T-helper 9 cell (primary cell): ENCODE measurements at places on chromosomes 2 and 18.

- no peak for DNase-seq
Observed at GRCh38 chr2:237631801-237632585, 4.6 kb downstream of the LRRFIP1 start.

DNA sequence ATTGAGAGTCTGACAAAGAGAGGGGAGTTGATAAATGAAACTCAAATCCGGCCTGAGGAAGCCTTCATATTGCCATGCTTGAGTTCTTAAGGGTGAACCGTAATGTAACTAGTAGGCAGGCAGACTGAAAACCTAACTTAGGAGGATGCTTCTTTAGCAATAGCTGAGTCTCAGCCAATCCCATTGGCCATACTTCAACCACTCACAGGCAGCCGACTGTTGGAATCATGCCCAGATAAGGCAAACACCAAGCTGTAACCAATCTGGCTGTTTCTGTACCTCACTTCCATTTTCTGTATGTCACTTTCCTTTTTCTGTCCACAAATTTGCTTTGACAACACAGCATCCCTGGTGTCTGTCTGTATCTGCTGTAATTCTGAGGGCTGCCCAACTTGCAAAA is 39.5 kb downstream of the TPRKB start:
- DNase-seq: no peak

DNA sequence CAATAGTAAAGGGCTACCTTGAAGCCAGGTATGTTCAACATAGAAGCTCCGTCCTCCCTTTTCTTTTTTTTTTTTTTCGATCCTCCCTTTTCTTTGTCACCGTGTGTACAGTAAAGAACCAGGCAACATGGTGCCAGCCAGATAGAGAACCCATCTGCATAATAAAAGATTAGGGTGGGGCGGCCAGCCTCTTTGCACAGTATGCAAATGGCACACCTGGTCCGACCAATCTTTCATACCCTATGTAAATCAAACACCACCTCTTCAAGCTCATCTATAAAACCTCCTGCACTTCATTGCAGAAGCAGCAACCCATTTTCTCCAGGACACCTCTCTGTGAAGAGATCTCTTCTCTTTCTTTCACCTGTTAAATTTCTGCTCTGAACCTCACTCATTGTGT is 7.3 kb upstream of the WDR33 start:
- no peak for DNase-seq

- DNase-seq: no peak
Observed at GRCh38 chr2:50118905-50119702, 912.8 kb downstream of the NRXN1 start.

DNA sequence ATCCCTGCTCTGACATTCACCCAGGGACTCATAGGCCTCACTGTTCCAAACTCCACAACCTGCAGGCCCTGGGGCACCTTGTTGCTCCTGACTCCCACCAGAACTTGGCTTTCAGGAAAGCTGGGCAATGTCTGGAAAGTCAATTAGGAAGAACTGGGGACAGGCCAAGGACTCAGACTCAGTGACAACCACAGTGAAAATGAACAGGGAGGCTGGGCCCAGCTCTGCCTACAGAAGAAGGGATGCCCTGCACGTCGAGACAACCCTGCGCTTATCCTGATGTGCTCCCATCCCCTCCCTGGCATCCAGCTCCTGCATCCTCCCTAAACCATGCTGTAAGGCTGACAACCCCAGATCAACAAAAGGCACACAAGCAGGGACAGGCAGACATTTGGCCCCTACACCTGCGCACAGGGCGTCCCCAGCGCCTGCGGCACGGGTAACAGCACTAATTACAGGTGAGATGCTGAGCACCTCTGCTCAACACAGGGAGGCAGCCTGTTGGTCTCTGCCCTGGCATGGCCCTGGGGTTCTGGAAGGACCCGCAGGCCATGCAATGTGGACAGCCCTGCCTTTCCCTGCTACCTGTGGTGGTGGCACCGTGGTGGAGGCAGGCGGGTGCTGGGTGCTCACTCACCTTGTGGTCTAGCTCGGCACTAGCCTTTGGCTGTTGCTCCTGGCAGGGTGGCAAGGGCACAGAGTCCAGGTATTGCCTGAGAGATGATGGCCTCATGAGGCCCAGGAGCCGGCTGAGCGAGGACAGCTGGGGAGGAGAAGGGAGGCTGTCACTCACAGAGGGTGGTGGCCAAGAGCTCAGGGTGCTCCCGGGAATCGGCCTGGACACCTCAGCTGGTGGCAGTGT is 23.6 kb upstream of the SEMA4C start:
- DNase-seq: no peak

GRCh38 chr18:79789091-79789891 is 8.4 kb upstream of the KCNG2 start:
- no peak for DNase-seq

GRCh38 chr2:36245651-36246050 is 109.9 kb upstream of the CRIM1 start:
- no peak for DNase-seq

- peak; percentile 79 for DNase-seq
Observed at GRCh38 chr2:203706403-203706802, at the start of gene CD28. TSS of gene CD28 (plus strand) at chr2:203706639. CDS start at chr2:203706697, 58 bp downstream.

DNA sequence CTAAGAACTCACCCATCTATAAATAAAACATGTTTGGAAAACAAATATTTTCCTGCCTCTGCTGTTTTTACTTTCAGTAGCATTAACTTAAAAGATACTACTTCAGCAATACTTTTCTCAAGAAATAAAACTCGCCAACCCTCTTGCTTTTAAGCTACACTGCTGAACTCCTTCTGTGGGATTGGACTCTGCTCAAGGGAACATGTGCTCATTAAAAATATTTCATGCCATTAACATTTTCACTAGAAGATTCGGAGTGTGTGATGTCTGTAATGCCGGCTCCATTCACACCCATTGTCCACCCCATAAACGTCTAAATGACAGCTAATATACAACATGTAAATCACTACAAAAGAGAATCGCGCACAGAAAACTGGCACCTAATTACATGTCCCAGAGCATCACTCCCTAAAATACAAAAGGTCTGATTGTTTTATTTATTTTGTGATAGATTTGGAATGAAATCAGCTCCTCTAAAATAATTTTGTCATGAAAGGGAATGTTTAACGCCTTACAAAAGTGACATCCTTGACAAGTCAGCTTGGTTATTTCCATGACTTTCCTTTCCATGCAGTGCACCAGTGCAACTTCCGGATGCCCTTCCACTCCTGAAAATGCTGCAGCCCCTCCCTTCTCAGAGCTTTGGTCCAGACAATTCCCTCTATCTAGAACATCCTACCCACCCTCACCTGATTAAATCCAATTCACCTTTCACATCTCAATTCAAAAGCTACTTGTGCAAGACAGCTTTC is 73.1 kb downstream of the ANKRD44 start:
- DNase-seq: no peak
